ENCODE measurements at places on chromosomes 2 and 18. TPM values are rescaled to one million over a fixed set of nuclear protein-coding genes. Genes with fewer than 3 reads are reported as not detected.

DNA sequence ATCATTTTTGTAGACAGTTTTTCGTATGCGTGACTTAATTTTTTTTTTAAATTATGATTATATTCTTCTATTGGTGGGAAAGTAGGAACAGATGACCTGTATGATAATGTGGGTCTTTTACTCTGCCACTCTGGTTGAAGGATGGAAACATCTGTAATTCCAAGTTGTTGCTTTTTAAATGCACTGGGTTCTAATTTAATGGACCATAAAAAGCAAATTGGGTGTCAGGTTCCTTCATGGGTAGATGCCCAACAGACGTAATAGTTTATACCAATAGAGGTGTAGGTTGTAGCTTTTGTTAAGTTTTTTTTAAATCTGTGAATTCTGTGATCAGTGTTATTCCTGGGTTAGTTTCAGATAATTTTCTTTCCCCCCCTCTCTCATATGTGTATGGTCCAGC is 117.6 kb downstream of the MAP4K4 start:
- peaks cover 5% of the 10 kb centered on the region for H3K36me3 ChIP-seq
- H3K27ac ChIP-seq, result no peak overlapping the region
- H3K27me3 ChIP-seq, result no peaks in the 10 kb centered on the region
- DNase-seq, result no peak
- H3K4me3 ChIP-seq, result no peak overlapping the region
- H3K4me1 ChIP-seq, result peaks cover 17% of the 10 kb centered on the region

DNA sequence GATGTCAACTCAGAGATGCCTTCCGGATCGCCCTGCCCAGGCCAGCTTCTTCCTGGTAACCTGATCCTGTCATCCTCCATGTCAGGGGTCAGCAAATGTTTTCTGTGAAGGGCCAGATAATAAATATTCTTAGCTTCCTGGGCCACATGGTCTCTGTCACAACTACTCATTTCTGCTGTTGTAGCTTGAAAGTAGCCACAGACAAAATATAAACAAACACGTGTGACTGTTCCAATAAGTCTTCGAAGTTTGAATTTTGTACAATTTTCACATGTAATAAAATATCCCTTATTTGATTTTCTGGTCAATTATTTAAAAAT is 35.8 kb downstream of the ANXA4 start:
- no peak overlapping the region for H3K4me3 ChIP-seq
- DNase-seq, result no peak
- no peaks in the 10 kb centered on the region for H3K27me3 ChIP-seq
- peaks cover 26% of the 10 kb centered on the region for H3K4me1 ChIP-seq

C2orf15 gene
- total RNA-seq, result 0.58 TPM

GRCh38 chr2:98482362-98482761 is 37.7 kb downstream of the INPP4A start:
- no peak for DNase-seq
- no peaks in the 10 kb centered on the region for H3K27me3 ChIP-seq
- peaks cover 97% of the 10 kb centered on the region for H3K4me1 ChIP-seq
- peak overlapping the region; percentile 82 for H3K27ac ChIP-seq

- DNase-seq, result no peak
- no peaks in the 10 kb centered on the region for H3K36me3 ChIP-seq
- H3K27ac ChIP-seq, result no peak overlapping the region
- no peaks in the 10 kb centered on the region for H3K4me1 ChIP-seq
- no peak overlapping the region for H3K4me3 ChIP-seq
Measured at GRCh38 chr18:39591649-39592048, 2026.1 kb upstream of the CELF4 start.

DNA sequence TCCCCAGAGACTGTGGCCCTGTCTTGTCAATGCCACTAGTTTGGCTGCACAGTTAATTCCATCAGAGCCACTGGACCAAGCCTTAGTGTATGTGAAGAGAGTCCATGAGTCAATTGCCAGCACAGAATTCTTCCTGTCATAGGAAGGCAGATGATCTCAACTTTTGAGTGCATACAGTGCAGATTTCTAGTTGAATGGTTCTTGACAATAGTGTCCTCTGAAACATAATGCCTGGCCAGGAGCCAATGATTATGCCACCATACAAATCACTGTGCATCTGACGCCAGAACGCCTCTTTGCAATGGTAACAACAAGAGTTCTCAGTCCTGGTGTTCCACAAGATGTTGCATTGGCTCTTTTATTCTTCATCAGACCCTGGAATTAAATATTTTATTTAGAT is 7.1 kb downstream of the NEUROD1 start:
- peaks cover 3% of the 10 kb centered on the region for H3K36me3 ChIP-seq
- H3K27me3 ChIP-seq, result peaks cover 63% of the 10 kb centered on the region
- peaks cover 4% of the 10 kb centered on the region for H3K4me1 ChIP-seq
- DNase-seq, result no peak
- H3K4me3 ChIP-seq, result no peak overlapping the region

DNA sequence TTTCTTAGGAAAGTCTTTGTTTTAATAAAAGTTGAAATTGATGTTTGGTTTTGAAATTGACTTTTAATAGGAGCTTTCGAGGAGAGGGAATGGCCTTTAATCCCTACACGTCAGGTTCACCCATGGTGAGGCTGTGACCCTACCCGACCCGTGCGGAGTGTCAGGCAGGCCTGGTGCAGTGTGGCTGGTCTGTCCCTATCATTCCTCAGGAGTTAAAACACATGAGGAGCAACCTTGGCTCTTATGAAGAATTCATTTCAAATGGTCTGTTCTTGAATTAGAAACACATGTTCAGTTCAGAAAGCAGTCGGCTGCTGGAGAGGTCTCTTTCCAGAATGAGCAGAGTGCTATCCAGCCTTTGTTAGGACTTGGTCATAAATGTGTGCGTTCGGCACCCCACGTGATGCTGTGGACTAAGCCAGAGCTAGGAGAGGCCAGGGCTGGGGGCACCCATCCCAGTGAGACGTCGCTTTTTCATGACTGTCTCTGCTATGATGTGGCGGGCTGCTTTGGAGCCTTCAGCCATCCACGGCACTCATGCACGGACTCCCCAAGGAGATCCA is 54.7 kb downstream of the EMILIN2 start:
- peaks cover 3% of the 10 kb centered on the region for H3K4me1 ChIP-seq
- DNase-seq, result no peak
- H3K27me3 ChIP-seq, result no peaks in the 10 kb centered on the region
- no peak overlapping the region for H3K27ac ChIP-seq
- no peaks in the 10 kb centered on the region for H3K36me3 ChIP-seq
- H3K4me3 ChIP-seq, result no peak overlapping the region

GRCh38 chr18:65659912-65660311 is 90.9 kb upstream of the CDH7 start:
- H3K27me3 ChIP-seq, result no peaks in the 10 kb centered on the region
- H3K27ac ChIP-seq, result no peak overlapping the region
- no peaks in the 10 kb centered on the region for H3K36me3 ChIP-seq

DNA sequence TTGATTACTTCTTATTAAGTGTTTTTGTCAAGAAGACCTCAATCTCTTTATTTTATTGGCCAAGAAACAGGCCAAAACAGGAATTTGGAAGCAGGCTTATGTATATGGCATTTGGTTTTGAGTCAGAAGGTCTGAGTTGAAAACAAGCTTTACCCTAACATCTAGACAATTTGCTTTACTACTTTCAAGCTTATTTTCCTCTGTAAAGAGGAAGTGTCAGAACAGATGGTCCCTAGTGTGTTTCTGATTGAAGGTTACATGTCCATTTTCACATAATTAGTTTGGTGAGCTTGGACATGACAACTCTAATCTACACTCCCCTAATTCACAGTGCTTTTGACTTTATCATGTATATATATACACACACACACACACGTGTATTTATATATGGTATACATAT is 19.8 kb upstream of the MAP4K4 start:
- H3K4me1 ChIP-seq, result peaks cover 4% of the 10 kb centered on the region
- no peaks in the 10 kb centered on the region for H3K27me3 ChIP-seq
- no peaks in the 10 kb centered on the region for H3K36me3 ChIP-seq

DNA sequence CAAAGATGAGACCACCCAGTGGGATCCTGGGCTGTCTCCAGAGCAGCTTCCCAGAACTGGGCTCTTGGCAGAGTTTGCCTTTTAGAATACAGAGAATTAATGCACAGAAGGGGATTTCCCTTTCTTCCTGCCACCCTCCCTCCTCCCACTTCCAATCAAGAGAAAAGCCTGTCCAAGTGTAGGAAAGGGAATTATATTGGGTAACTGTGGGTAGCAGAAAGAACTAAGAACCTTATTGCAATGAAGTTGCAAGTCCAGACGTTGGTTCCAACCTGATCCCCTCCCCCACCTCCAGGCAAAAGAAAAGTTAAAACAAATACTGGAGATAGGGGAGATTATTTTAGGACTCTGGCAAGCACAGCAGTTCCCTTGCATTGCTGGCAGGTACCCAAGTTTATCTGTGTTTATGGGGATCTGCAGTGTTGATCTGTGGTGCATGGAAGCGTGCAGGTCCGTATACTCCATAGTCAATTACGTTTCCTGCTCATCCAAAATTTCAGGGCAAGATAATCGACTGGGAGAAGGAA is 114.3 kb downstream of the PRKCE start:
- no peaks in the 10 kb centered on the region for H3K4me1 ChIP-seq
- H3K27me3 ChIP-seq, result peaks cover 2% of the 10 kb centered on the region
- no peaks in the 10 kb centered on the region for H3K36me3 ChIP-seq
- H3K27ac ChIP-seq, result no peak overlapping the region
- H3K4me3 ChIP-seq, result no peak overlapping the region

TMEM178A gene
- not detected for total RNA-seq

DNA sequence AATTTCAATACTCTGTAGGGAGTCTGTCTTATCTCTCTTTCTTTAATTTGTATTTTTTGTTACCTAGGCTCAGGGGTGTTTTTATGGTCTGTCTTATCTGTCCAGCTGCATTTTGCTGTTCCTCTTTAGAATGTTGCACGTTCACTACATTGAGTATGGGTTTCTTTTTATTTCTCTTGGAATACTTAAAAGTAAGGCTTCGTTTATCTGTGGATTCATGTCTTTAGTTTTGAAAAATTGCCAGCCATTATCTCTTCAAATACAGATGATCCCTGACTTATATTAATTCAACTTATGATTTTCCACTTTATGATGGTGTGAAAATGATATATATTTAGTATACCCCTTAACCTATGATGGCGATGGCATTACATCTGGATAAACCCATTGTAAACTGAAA is 26.9 kb downstream of the CARF start:
- H3K4me3 ChIP-seq, result no peak overlapping the region
- peaks cover 16% of the 10 kb centered on the region for H3K36me3 ChIP-seq
- no peaks in the 10 kb centered on the region for H3K4me1 ChIP-seq
- no peaks in the 10 kb centered on the region for H3K27me3 ChIP-seq

SLC11A1 gene
- total RNA-seq, result 0.35 TPM

GRCh38 chr2:182101263-182101662 is 115.6 kb downstream of the PPP1R1C start:
- H3K4me3 ChIP-seq, result no peak overlapping the region
- no peaks in the 10 kb centered on the region for H3K4me1 ChIP-seq
- DNase-seq, result no peak
- H3K27ac ChIP-seq, result no peak overlapping the region
- H3K36me3 ChIP-seq, result no peaks in the 10 kb centered on the region

DNA sequence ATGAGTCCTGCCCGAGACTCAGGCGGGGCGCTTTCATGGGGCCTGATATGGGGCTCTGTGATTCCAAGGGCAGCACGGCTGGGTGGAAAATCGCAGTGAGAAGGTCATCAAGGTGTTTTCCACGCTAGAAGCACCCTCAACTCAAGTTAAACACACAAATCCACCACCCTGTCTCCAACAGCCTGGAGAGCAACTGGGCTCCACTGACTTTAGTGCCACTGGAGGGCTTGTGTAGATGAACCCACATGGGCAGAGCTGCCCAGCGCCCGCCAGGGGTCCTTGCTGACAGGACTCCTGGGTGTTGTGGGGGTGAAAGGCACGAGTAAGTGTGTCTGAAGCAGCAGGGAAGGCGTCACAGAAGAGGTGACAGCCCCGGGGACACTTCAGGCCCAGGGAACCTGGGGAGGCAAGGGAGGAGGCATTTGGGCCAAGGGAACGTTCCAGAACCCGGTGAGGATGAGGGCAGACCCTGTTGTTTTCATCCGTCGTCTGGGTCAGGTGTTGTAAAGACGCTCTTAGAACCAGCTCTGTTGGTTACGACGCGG is 51.8 kb upstream of the CTDP1 start:
- H3K4me3 ChIP-seq, result no peak overlapping the region
- no peak overlapping the region for H3K27ac ChIP-seq
- DNase-seq, result no peak
- H3K27me3 ChIP-seq, result peaks cover 16% of the 10 kb centered on the region

GRCh38 chr2:203781151-203781550 is 74.7 kb downstream of the CD28 start:
- no peak overlapping the region for H3K4me3 ChIP-seq
- DNase-seq, result no peak
- H3K27ac ChIP-seq, result no peak overlapping the region
- H3K4me1 ChIP-seq, result peaks cover 31% of the 10 kb centered on the region

DNA sequence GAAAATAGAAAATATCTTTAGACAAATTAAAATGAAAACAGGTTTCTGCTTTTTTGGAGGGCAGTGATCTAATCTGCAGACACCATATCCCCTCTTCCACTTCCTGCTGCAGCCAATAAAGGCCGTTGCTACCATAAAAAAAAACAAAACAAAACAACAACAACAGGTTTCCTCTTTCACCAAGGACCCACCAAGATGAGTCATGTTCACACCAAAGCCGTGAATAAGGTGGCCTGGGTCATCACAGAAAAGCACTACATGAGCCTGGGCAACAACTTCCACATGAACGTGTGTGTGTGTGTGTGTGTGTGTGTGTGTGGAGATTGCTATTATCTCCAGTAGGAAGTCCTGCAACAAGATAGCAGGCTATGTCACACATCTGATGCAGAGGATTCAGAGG is 24.8 kb upstream of the TFCP2L1 start:
- H3K4me3 ChIP-seq, result no peak overlapping the region
- H3K4me1 ChIP-seq, result peaks cover 10% of the 10 kb centered on the region
- peak; percentile 52 for DNase-seq
- H3K27ac ChIP-seq, result no peak overlapping the region
- no peaks in the 10 kb centered on the region for H3K36me3 ChIP-seq

GPBAR1 gene
- 0.82 TPM for total RNA-seq

PROM2 gene
- not detected for total RNA-seq

- no peak overlapping the region for H3K4me3 ChIP-seq
- DNase-seq, result no peak
- no peak overlapping the region for H3K27ac ChIP-seq
- H3K36me3 ChIP-seq, result peaks cover 57% of the 10 kb centered on the region
Measured at GRCh38 chr2:159735648-159736047, 23.3 kb downstream of the MARCHF7 start.

TSGA10 gene
- 5.0 TPM for total RNA-seq

- H3K4me3 ChIP-seq, result no peak within 1 kb of the TSS
- H3K27me3 ChIP-seq, result peaks cover 4% of the 10 kb centered on the region
- H3K27ac ChIP-seq, result no peak within 1 kb of the TSS
Measured at GRCh38 chr2:233013027-233013461, at the start of gene NGEF. NGEF (minus strand) TSS chr2:233013256; CDS start chr2:232974890, 38,366 bp downstream.

DNA sequence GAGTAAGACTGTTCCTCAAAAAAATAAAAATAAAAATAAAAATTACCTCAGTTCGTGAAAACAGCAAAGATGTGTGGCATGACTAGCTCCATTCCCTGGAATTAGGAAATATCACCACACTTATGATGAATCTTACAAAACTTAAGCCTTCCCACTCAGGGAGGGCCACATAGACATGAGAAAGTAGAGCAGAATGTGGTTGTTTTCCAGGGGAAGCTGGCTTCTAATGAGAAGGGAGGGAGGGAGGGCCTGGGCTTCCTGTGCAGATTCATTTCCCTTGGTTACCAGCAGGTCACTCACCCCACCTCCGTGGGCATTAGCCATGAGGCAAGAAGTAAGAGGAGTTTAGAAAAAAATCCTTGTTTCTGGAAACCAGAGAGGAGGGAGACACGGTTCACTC is 95.9 kb upstream of the RMDN2 start:
- no peak overlapping the region for H3K27ac ChIP-seq
- no peaks in the 10 kb centered on the region for H3K27me3 ChIP-seq
- H3K36me3 ChIP-seq, result no peaks in the 10 kb centered on the region
- H3K4me1 ChIP-seq, result peaks cover 6% of the 10 kb centered on the region
- H3K4me3 ChIP-seq, result no peak overlapping the region
